ENCODE measurements at places on chromosomes 3 and 15.

DNA sequence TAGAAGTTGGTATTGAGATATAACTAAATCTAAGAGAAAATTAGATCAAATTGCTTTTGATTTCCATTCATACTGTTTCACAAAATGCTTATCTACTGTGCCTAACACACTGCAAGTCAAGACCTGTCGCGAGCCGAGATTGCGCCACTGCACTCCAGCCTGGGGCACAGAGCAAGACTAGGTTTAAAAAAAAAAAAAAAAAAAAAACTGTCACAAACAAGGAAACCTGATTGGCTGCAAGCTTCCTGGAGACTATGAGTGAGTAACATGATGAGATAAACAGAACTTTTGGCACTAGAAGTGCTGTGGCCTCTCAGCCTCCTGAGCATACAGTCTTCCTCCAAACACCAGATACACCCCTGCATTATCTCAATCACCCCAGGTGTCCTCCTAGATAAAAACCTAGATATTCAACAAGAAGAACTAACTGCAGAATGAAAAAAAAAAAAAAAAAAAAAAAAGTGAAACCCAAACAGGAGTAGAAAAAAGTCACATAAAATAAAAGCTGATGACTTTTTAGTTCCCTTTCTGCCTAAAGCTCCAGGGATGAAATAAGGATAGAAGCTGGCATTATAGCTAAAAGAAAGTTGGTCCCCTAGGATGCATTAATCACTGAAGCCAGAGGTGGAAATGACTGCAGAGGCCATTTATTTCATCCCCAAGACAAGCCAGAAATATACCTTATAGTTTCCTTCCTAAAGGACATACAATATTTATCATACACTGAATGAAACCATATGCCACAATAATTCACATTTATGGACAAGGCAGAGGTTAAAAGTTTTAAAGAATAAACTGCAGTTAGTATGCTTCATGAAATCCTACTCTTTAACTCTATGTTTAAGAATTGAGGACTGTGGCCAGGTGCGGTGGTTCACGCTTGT lies 82.4 kb downstream of the P3H2 start:
- ATAC-seq: no peak

DNA sequence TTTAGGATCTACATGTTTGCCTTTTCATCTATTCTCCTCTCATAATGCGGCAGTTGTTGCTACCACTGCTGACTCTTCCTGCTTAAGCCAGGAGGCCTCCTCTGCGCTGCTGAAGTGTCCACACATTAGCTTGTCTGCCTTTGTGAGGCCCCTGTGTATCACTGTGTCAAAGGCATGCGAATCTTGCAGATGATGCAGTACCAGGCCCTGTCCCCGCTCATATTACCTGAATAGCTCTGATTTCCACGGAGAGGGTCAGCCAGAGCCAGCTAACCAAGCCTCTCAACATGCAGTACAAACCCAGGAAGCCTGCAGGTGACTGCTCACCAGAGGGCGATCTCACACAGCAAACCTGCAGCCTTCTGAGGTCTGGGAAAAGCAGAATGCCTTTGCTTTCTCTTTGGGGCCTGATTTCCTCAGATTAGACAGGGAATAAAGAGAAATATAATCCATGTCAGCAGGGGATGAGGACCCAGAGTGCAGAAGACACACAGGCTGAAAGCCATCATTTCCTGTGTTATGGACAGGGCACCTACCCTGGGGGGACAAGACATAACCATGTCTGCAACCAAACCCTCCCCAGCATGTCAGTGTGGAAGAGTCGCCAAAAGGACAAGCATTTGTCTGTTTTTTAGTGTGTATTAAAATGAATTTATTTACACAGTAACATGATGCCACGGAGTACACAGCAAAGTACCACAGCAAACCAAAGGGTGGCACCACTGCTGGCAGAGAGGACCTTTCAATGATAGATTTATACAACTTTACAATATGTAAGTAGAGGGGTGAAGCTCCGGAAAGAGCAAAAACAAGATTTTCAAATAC lies 36.8 kb upstream of the TSPAN3 start:
- peak; percentile 39 for ATAC-seq

DNA sequence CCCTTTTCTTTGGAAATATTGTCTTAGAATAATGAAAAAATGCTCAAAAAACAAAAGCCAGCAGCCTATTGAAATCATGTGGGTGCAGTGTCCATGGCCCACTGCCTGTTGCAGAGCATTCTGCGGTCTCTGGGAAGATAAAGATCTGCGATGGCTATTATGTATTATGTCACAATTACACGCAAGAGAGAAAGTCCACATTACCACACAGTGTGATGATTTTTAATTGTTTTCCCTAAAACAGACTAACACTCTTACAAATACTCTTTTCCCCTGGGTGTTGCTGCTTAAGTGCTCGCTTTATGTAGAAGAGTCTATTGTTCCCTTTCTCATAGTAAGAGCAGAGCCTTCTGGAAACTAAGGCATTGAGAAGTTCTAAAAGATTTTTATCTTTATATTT lies 32.2 kb downstream of the SSR3 start:
- no peak for ATAC-seq

DNA sequence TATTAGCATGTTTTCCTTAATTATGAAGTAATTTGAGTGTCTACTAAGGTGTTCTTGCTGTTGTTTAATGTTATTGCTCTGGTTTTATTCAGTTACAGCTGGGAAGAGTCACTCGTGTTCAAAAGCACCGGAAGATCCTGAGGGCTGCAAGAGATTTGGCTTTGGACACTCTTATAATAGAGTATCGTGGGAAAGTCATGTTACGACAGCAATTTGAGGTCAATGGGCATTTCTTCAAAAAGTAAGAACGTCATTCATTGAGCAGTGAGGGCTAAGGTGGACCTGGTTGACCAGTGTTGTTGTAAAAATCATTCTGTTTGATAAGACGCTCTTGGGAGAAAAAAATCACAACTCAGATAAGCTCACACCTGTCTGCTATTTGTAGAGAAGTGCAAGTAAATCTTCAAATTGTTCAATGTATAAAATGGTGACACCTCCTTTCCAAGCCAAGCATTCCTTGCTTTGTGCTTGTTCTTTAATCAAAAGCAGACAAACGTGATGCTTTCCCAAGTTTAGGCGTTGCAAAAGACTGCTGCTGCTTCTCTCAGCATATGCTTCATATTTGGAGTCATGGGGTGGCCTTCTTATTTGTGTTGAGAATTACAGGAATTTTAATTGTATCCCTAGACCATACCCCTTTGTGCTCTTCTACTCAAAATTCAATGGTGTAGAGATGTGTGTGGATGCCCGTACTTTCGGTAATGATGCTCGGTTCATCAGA lies 44.2 kb downstream of the SETD5 start:
- ATAC-seq: no peak

- ATAC-seq: no peak
These were observed 166.2 kb upstream of the NDN start for GRCh38 chr15:23853286-23853685.

DNA sequence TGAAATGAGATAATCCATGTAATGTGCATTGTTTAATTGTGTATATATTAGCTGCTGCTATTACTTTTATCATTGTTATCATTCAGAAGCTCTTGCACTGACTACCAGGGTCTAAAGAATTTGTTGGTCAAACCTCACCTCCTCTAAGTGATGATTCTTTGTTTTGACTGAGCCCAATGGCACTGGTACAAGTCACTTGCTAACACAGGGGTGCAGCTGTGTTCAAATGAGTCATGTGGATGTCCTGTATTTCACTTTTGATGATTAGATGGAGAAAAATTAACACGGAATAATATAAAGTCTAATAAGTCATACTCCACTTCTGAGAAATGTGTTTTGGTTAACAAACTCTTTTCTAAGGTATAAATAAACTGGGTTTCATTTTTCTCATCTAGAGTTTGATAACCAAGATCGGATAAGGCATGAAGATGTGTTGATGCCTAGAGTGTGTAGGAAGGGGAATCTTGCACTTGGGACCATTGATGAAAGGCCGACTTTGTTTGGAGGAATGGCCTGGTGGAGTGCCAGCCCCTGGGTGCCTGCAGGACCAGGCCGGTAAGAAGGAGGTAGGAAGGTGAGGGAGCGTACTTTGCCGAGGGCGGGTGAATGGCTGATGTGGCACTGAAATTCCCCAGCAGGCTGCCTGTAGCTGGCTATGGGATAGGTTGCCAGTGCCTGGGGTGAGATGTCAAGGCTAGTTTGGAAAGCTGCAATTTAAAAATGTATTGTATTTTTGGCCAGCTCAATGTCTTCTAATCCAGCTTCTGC lies 244.7 kb upstream of the ZPLD1 start:
- ATAC-seq: no peak

- ATAC-seq: no peak
These were observed 233.3 kb downstream of the NLGN1 start for GRCh38 chr3:173630849-173631248.

DNA sequence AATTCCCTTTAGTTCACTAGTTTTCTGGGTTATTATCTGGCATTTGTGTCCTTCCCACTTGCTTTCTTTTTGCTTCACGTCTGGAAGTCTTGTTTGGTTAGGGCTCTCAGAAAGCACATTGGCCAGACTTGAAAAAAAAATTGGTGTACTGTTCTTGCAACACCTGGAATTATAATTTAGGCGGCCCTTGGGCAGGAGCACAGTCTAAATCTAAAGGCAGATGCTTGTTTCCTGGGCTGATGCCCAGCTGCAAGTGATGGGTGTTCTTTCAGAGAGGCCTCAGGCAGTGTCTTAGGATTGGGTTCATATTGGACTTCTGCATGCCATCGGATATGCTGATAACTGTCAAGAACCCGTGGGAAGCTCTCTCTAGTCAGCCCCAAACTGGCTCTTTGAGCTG lies 521.5 kb downstream of the PDCD6IP start:
- ATAC-seq: no peak

GRCh38 chr3:45683417-45684326 lies 5.5 kb upstream of the SACM1L start:
- ATAC-seq: no peak

DNA sequence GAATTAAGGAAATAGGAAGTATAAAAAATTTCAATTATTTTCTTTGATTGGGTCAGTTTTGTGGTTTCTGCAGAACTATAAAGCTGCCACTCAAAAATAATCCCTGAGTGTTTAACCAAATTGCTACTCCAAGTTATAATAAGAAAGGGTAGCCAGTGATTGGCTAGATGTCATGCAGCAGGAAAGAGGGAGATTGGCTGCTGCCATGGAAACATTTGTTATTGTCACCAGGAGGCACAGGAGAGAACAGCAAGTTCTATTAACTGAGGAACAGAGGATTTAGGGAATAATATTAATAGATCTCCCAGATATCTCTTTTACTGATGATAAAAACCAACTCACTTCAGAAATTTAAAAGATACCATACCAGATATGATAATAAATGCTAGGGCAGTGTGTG lies 42.6 kb downstream of the CLDN1 start:
- ATAC-seq: no peak

GRCh38 chr3:146953511-146953981 lies 348.4 kb upstream of the PLSCR5 start:
- ATAC-seq: no peak

- no peak for ATAC-seq
These were observed 158.2 kb upstream of the ANKRD28 start for GRCh38 chr3:15955968-15956367.

- no peak for ATAC-seq
These were observed 622.0 kb downstream of the PYDC2 start for GRCh38 chr3:192082730-192083660.

DNA sequence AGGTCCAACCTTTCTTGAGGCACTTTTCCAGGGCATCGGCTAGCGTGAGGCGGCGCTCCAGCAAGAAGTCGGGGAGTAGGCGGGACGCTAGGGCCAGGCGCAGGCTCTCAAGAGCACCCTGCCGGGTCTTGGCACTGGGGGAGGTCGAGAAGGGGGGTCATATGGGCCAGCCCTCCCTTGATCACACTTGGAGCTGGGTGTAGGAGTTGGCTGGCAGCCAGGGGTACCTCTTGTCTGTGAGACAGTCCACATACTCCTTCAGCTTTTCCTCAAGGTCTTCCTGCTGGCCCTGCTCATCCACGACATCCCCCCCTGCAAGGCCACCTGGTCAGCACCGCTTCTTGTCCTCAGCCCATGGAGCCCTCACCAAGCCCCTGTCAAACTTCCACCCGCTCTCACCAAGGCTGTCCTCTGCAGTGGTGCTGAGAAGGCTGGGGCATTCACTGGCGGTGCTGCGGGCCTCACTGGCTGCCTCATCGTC lies 2.0 kb downstream of the IFRD2 start:
- ATAC-seq: no peak

- ATAC-seq: no peak
These were observed 93.8 kb downstream of the NSUN3 start for GRCh38 chr3:94156626-94157025.

GRCh38 chr3:13042715-13043271 lies 30.4 kb downstream of the IQSEC1 start:
- ATAC-seq: no peak

- ATAC-seq: no peak
These were observed 144.7 kb upstream of the ANKRD28 start for GRCh38 chr3:15942462-15942861.

DNA sequence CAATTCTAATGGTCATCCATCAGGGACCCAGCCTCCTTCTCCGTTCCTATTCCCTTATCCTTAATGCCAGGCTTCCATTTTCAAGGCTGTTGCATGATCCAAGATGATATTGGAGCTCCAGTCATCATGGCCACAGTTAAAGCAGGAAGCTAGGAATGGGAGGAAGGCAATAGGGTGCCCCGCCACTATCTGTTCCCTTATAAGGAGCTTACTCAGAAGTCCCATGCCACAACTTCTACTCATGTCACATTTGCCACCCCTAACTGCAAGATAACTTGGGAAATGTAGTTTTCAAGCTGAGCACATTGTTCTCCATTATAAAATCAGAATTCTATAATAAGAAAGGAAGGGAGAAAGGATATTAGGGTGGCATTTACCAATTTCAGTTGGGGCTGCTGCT lies 38.6 kb upstream of the SPSB4 start:
- no peak for ATAC-seq

- ATAC-seq: peak; percentile 97
These were observed at the start of gene PLSCR2 for GRCh38 chr3:146469150-146470017. TSS of gene PLSCR2 (minus strand) at chr3:146469561. CDS start at chr3:146459904, 9,657 bp downstream.

DNA sequence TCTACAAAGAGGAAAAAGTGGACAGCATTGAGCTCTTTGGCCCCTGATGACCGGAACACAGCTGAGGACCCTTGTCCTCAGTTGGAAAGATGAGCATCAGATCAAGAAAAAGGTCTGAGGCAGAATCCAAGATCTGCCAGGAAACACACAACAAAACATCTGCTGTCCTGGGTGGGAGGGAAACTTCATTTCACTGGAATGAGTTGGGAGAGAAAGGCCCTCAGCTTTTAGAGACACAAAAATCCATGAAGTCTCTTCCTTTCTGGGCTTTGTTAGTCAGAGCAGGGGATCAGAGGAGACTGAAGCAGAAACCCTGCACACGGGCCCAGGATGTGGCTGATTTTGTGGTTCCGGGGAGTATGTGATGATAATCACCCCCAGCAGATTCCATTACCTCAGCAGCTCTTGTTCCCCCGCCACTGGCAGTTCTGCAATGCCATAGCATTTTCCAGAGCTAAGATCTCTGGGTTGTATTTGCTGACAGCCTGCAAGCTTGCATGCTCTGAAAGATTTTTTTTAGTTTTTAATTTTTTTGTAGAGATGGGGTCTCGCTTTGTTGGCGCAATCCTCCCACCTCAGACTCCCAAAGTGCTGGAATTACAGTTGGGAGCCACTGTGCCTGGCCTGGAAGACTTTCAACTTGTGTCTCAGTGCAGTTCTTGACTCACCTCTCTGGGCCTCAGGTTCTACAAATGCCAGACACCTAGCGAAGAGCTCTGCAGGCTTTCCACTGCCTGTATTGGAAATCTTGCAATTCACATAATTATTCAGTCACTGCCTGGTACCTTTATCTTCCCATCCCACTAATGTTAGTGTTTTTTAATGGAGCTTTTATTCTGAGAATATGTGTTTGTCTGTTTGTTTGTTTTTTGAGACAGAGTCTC lies 5.8 kb upstream of the TATDN2 start:
- peak; percentile 96 for ATAC-seq
